ENCODE measurements at places on chromosomes 2 and 18.

DNA sequence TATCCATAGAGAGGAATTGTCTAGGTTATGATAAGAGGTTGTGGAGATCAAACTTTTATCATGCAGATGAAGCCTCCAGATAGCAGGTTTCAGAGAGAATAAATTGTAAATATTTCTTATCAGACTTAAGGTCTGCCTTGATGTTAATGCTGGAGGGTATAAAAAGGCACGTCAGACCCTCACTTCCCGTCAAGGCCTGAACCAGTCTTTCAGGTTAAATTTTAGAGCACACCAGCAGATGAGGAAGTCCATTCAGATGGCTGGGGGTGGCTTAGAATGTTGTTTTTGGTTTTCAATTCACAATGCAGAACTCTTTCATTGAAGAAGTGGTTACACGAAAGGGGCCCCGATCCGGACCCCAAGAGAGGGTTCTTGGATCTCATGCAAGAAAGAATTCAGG is 144.4 kb upstream of the FBXO11 start:
- no peak for DNase-seq

DNA sequence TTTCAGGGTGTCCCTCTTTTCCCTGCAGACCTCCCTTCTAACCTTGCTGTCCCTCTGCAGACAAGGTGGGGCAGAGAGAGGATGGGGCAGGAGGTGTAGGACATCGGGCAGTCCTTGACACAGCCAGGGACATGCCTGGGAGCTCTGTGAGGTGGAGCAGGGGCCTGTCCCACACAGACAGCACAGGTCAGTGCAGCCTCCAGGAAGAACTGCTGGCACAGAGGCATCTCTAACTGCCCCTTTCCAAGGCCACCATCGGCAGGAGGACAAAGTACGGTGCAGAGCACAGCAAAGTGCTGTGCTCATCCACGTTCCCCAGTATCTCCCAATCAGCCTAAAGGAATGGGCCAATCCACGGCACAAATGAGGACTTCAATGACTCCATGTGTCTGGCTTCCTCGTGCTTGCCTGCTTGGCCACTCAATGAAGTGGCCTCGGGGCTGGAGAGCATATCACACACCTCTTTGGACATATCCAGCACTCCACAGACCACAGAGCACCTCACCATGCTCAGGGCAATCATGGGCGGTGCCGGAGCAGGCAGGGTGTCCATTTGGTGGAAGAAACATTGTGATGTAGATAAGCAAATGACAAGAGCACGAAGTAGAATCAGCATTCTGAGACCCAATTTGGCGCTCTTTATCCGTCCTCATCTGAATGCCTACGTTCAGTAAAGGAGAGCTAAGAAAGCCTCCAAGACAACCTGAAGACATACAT is 11.9 kb downstream of the CHST10 start:
- DNase-seq = no peak

GRCh38 chr2:9705196-9705595 is 74.4 kb upstream of the YWHAQ start:
- no peak for DNase-seq

DNA sequence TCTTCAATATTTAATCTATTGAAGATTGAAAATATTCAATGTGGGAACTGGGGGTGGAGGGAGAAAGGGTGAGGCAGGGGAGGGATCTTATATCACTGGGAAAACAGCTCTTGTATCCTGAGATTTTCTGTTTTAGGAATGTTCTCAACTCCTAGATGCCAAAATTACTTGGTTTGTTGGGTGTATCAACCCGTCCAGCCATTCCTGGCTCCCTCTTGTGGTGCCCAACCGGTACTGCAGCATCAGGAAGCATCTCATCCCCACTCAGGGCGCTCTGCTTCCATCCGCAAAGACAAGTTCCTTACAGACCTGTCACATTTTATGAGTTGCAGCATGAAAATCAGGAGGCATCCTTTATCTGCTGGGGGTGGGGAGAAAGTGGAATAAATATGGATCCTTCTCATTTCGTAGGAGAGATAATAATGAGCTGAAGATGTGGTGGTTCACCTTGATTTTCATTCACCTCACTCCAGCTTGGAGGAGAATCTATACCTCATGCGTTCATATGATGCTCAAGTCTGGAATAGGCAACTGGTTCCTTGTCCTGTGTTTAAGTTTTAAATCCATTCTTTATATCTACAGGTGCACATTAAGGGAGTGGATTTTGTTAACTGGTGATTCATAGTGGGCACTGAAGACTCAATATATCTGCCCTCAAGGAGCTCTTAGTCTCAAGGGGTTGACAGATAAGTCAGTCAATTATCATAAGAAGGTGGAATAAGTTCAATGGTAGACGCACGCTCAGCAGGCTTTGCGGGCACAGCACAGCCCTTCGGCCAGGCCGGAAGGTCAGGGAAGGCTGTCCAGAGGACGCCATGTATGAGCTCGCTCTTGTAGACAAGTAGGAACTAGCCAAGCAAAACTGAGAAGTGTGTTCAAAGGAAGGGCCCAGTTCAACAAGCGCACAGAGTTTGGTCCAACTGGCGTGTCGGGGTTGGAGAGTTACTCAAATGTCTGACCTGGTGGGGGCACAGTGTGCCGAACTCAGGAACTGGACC is 127.3 kb downstream of the RNF144A start:
- DNase-seq = no peak

- no peak for DNase-seq
Measured at GRCh38 chr2:73832930-73833329, 4.2 kb downstream of the STAMBP start.
